ENCODE measurements at places on chromosomes 3 and 15.

GRCh38 chr3:14989943-14990779, 42.8 kb downstream of the NR2C2 start:
- DNase-seq: no peak

GRCh38 chr3:115141033-115141757, 5.9 kb downstream of the ZBTB20 start:
- DNase-seq: no peak

DNA sequence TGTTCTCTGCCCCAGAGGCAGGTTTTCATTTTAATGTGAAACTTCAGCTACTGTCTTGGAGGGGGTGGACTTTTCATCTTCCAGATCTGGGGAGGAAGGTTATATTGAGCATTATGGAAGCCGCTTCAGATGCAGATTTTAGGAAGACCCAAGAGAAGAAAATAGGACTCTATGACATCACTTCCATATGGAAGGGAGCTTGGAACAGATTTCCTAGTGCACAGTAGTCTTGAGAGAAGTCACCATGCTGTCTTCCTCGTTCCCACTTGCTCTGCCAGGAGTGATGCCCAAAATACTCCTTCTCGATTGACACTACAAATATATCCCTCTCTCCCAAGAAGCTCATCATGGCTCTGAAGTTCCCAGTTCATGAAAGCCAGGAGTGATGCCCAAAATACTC, 197.2 kb downstream of the ATP10A start:
- no peak for DNase-seq

DNA sequence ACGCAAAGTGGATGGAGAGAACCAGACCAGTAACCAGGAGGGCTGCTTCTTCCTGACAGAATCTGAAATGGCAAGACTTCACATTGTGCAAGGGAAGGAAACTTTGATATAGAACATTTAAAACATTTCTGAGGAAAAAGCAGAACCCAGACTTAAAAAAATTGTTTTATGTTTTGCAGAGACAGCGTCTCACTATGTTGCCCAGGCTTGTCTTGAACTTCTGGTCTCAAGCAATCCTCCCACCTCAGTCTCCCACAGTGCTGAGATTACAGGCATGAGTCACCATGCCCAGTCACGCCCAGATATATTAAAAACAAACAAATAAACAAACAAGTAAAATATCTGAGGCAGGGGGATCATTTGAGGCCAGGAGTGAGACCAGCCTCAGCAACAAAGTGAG, 46.2 kb downstream of the CRTAP start:
- DNase-seq: no peak

- DNase-seq: no peak
Measured at GRCh38 chr3:69786854-69787253, 47.6 kb downstream of the MITF start.

- no peak for DNase-seq
Measured at GRCh38 chr3:123818324-123818920, 65.7 kb downstream of the MYLK start.

DNA sequence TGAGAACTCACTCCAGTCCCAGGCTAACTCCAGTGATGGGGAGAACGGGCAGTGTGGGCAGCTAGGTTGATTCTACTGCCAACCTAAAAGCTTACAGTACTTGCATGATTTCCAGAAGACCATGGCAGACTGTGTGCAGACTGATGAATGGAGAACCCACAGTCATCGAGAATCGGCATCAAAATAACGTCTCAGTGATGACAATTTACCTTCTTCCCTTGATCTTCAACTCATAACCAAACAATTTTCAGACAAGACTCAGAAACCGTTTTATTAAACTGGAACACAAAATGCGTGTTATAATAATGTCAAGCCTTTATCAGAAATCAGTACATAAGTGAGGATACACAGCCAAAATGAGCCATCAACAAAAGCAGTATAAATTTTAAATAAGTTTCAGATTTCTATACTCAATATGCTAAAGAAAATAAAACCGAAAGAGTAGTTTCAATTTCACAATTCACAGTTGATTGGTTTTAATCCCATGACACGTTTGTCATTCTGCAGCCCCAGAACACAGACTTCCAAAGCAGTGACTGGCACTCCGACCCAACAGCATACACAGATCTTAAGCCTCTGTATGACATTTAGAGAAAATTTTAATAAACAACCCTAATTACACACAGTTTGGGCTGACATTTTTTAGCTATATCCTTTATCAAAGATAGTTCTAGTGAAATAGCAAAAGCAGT, 54.5 kb downstream of the ZMAT3 start:
- no peak for DNase-seq

DNA sequence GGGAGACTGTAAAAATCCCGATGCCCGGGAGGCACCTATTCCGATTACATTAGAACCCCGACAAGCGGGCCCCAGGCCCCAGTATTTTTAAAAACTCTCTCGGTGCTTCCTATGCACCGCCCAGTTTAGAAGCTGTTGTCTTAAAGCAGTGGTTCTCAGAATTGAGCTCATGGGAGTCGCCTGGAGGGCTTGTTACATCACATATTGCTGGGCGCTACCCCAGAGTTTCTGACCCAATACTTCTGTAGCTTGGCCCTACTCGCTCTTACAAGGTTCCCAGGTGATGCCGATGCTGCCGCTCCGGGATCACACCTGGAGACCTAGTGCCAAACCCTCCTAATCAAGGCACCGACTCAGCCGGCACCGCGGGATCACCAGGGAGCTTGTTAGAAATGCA, 35.2 kb downstream of the CPN2 start:
- DNase-seq: no peak

- DNase-seq: no peak
Measured at GRCh38 chr3:16102905-16103364, 71.5 kb upstream of the GALNT15 start.

DNA sequence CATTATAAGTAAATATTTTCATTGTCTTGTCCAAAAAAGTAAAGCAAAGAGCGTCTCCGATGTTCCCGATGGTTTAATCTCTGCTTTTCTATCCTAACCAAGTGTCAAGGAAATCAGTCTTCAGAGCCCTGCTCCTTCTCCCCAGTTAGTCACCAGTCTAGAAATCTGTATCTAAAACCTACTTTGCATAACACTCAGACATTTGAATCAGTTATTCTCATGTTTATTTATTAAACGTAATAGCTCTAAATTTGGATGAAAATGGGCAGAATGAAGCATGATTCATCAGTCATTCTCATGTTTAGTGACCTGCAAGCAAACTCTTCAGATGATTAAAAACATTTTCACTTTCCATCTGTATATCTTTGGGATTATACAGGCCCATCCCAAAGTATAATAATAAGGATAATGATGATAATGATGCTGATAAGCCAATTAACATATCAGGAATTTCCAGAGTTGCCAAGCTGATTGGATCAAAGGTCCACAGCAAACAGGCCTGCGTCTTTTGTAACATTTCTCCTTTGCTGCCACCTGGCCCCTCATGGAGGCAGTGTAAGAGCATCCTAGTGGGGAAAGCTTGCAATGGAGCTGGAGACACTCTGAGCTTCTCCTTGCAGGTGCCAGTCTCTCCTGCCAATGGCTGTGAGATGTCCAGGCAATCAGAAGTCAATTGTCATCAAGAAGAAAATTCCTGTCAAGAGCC, 273.9 kb downstream of the IGSF11 start:
- DNase-seq: no peak

GRCh38 chr15:38145651-38146111, 107.0 kb upstream of the SPRED1 start:
- no peak for DNase-seq
